MCF 10A (cell line): ENCODE measurements at places on chromosomes 16 and 17. TPM values are rescaled to one million over a fixed set of nuclear protein-coding genes. Genes with fewer than 3 reads are reported as not detected.

Gene TPSB2
- not detected in 2 replicates for total RNA-seq

Gene SLC5A11
- not detected in 2 replicates for total RNA-seq

Gene VAC14
- 25.5 and 47.9 TPM in 2 replicates for total RNA-seq

- H3K36me3 ChIP-seq = no peaks in the 10 kb centered on the region
- no peak for DNase-seq
- no peaks in the 10 kb centered on the region for H3K4me1 ChIP-seq
- H3K27me3 ChIP-seq = no peaks in the 10 kb centered on the region
These were observed 368.0 kb downstream of the FOXL1 start for GRCh38 chr16:86946396-86946795.

GRCh38 chr16:26155221-26155620 is 463.5 kb downstream of the HS3ST4 start:
- H3K27me3 ChIP-seq = no peaks in the 10 kb centered on the region
- H3K36me3 ChIP-seq = no peaks in the 10 kb centered on the region
- H3K27ac ChIP-seq = no peak overlapping the region
- H3K4me3 ChIP-seq = no peak overlapping the region
- H3K4me1 ChIP-seq = no peaks in the 10 kb centered on the region
